ENCODE measurements at places on chromosomes 13 and 19. TPM values are rescaled to one million over a fixed set of nuclear protein-coding genes. Genes with fewer than 3 reads are reported as not detected.

ANO8 gene
- 0.61 TPM for polyA plus RNA-seq

TEX29 gene
- 0.75 TPM for polyA plus RNA-seq

ZNF813 gene
- polyA plus RNA-seq: 1.4 TPM

AMER2 gene
- polyA plus RNA-seq: not detected

CCDC8 gene
- polyA plus RNA-seq: 5.5 TPM

PRR12 gene
- polyA plus RNA-seq: 0.85 TPM

FCAR gene
- polyA plus RNA-seq: not detected

SULT2B1 gene
- polyA plus RNA-seq: not detected
